ENCODE measurements at places on chromosomes 2 and 18.

DNA sequence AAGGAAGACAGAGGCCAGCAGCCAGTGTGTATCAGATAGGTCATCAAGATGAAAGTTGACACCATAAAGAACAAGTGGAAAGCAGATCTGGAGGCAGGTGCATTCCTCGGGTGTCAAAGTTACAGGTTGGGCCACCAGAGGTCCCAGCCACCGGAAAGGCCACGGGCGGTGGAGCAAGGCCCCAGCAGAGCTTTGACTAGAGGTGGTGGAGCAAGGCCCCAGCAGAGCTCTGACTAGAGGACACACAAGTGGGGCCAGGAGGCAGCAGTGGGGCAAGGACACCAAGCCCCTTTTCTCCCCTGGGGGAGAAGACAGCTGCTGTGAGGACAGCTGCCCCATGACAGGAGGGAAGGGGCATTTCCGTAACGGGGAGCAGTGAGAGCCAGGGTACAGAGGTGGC, 115.1 kb downstream of the GYPC start:
- peak; percentile 17 for DNase-seq

DNA sequence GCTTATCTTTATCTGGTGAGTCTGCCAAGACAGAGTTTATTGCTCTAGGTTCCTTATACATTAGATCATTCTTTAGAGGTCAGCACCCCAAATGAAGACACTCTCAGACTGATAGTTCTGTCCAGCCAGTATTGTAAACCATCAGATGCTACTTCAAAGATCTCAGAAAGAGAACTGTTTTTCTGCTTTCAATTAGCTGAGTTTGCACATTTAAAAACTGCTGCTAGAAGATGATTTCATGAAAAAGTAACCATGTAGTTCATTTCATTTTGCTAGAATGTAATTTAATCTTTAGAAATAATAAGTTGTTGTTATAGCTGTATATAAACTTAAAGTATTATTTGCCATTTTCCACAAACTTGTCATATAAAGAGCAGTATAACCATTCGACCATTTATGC, 344.5 kb upstream of the ATP5MC3 start:
- no peak for DNase-seq

DNA sequence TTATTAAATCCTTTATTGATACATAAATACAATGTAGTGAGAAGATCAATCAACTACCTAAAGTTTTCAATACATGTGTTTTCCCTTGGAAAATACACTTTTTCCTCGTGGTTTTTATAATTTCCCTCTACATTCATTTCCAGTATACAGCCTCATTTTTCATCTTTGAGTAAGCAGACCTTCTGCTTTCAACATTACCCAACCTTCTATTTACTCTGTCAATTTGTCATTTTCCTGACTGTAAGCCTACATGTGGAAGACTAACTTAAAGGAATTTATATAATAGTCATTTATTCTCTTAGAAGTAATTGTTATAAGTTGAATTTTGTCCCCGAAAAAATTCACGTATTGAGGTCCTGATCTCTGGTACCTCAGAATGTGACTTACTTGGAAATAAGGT, 594.0 kb downstream of the NUP35 start:
- no peak for DNase-seq

DNA sequence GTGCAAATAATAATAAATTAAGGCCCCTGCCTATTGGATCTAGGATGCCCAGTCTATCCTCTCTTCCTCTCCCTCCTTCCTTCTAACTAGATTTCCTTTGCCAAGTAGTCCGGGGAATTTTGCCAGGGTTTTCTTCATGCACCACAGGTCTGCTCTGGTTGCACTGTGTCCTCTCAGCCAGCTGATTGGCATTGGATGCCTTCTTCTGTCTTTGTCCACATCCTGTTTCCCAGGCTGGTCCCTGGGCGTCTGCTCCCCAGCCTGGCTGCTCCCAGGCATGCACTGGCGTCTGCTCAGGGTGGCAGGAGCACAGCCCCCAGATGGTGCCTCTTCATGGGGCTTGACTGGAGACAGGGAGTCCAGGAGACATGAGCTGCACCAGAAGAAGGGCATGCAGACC, 66.4 kb downstream of the GALR1 start:
- DNase-seq, result no peak

- no peak for DNase-seq
Measured at GRCh38 chr18:1436199-1436598, 531.5 kb downstream of the ADCYAP1 start.

DNA sequence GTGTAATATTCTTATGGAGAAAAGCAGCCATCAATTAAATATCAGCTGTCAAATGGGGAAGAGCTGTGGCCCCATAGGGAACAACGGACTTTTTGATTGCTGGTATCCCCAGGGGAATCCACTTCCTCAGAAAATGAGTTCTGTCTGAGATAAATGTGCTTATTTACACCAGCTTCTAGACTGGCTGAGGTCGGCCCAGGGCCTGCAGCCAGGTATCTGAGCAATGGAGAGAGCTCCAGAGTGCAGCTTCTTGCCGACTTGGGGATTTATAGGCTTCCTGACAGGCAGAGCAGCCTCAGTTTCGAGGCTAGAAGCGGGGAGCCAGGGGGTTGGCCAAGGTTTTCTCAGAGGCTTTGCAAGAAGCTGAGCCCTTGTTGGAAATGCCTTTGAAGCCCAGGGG, 67.2 kb downstream of the MCFD2 start:
- DNase-seq, result no peak

GRCh38 chr2:207951734-207952470, 73.4 kb downstream of the PLEKHM3 start:
- DNase-seq, result no peak

- peak; percentile 25 for DNase-seq
Measured at GRCh38 chr2:217802876-217803652, 199.7 kb downstream of the TNS1 start.

- no peak for DNase-seq
Measured at GRCh38 chr2:38933653-38934052, 44.0 kb downstream of the ARHGEF33 start.

- no peak for DNase-seq
Measured at GRCh38 chr2:85804583-85804982, 50.8 kb downstream of the ATOH8 start.

GRCh38 chr2:114784890-114785583, 342.6 kb downstream of the DPP10 start:
- no peak for DNase-seq

DNA sequence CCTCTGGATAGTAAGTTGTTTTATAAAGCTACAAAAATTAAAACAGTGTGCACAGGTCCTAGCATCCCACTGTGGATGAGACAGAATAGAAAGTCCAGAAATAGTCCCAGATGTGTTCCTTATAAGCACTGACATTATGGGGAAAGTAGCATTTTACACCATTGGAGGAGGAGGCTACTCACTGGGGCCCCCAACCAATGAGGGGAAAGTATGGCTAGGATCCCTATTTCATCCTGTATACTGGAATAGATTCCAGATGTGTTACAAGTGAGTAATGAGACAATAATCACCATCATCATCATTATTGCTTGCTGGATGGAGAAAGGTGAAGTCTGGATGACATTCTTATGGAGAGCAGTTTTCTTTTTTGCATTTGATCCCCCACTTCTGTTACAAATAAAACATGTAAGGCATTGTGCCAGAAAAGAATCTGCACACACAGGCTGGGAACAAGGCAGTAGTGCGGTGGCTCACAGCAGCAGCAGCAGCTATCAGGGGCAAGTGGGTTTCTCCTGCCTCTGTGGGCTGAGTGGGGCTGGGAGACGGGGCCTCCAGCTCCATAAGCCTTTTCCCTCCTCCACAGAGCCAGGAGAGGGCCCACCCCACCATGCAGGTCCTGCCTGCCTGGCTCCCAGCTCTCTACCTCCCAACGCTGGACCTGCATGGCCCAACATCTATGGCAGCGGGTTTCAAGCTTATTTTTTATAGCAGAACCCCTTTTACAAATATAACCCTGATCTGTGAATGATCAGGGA, 5.0 kb downstream of the ARID5A start:
- DNase-seq, result no peak

DNA sequence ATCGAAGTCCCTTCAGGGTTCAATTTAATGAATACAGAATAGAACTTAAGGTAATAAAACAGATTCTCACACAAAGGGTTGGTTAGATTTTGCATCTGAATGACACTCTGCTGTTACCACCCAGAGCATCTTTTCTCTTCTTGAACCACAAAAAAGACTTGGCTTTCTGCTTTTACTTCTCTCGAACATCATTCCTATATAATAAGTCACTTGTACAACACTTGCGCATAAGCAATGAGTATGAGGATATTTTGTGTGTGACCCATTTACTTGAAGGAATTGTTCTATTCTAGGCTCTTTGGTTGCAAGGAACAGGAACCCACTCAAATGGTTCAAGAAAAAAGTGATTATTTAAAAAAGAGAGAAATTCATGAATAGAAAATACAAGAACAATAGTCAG, 126.2 kb downstream of the NUP35 start:
- DNase-seq, result no peak

GRCh38 chr2:240640939-240641338, 15.7 kb downstream of the GPR35 start:
- peak; percentile 27 for DNase-seq

- no peak for DNase-seq
Measured at GRCh38 chr2:3405876-3406275, 26.4 kb downstream of the TRAPPC12 start.

DNA sequence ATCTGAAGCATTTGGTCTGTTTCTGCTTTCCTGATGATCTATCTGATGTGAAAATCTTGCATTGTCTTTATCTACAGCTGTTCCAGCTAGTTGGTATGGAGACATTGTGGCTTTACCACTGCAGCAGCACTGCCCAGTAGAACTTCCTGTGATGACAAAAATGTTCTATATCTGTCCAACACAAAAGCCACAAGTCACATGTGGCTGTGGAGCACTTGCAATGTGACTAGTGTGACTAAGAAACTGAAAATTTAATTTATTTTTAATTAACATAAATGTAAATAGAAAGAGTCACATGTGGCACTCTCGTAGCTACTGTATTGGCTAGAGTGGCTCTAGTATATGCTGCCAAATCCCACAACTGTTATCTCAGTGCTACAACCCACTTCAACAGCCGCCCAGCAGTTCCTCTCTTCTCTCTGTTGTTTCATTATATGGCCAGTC, 425.7 kb downstream of the SETBP1 start:
- DNase-seq, result no peak

DNA sequence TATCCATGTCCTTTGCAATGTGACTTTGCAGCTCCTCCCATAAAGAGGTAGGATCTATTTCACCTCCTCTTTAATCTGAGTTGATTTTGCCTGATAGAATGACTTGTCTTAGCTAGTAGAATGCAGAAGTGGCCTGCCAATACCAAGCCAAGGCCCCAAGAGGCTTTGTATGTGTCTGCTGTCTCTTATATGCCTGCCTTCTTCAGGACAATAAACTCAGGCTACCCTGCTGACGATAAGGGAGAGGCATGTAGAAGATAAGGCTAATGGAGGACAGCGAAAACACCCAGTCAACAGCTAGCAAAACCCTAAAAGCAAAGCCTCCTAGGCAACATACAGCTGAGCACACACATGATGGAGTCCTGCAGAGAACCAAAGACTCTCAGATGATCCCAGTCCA, 1.8 kb upstream of the ZC3H8 start:
- DNase-seq, result no peak

DNA sequence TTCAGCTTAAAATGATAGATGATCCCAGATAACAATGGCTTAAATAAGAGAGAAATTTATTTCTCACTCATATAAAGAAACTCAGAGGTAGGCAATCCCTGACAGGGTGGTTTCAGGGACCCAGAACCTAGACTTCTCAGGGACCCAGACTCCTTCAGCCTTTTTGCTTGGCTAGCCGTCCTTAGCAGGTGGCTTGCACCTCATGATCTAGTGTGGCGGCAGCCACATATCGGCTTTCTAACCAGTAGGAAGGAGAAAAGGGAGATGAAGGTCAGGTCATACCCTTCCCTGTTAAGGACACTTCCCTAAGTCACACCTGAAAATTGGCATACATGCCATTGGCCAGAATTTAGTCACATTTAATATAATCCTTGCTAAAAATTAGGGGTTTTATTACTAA, 18.4 kb downstream of the VSNL1 start:
- no peak for DNase-seq

GRCh38 chr2:140128909-140129308, 1348.7 kb upstream of the NXPH2 start:
- no peak for DNase-seq

GRCh38 chr2:196379600-196379999, 208.2 kb upstream of the STK17B start:
- no peak for DNase-seq

DNA sequence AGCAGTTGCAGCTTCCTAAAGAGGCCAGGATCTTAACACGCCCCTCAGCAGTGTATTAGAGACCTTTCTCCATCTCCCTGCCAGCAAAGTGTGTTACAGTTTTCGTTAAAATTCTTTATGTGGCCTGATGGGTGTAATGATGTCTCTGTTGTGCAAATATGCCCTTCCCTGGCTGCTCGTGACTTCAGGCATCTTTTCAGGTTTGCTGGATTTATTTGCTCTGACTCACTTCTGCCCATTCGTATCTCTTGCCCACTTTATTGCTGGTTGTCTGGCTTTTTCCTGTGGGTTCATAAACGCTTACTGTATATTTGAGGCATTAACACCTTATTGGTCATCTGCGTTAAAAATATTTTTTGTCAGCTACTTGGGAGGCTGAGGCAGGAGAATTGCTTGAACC, 134.5 kb downstream of the ASB1 start:
- no peak for DNase-seq

GRCh38 chr2:73994178-73994831, 9.6 kb downstream of the TET3 start:
- no peak for DNase-seq

DNA sequence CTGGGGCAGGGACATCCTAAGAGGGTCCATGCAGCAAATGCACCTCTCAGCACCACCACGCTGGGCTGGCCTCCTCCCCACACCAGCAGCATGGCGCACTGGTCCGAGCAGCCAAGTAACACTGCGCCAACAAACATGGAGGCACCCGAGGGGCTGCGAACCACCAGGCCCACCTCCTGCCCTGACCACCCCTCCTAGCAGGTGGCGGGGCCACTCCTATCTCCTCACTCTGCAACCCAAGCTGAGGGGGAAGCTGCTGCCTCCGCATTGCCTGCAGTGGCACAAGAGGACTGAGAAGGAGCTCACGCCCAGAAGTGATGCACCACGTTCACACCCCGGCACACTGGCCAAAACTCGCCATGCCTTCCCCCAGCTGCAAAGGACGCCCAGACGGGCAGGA, 94.4 kb downstream of the EIPR1 start:
- DNase-seq, result peak; percentile 50

GRCh38 chr18:60568220-60568619, 195.6 kb upstream of the MC4R start:
- DNase-seq, result no peak

- DNase-seq, result no peak
Measured at GRCh38 chr2:40388161-40388560, 63.7 kb downstream of the SLC8A1 start.

- no peak for DNase-seq
Measured at GRCh38 chr18:3447068-3447894, 2.7 kb upstream of the TGIF1 start.

GRCh38 chr2:180202467-180202951, 195.4 kb upstream of the CWC22 start:
- DNase-seq, result no peak
